ENCODE measurements at places on chromosomes 1 and 21.

DNA sequence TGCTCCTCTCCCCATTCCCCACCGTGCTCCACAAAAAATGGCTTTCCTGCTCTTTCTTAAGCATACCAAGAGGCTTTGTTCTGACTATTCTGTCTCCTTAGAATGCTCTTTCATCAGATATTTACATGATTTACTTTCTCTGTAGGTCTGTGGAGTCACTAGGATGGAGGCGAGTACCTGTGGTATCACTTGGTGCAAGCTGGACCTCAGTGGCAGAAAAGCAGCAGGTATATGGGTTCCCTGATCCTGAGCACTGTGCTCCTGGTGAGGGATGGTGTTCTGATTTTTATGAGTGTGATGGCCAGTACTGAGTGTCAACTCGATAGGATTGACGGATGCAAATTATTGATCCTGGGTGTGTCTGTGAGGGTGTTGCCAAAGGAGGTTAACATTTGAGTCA, 10.0 kb downstream of the C1orf87 start:
- no peak for DNase-seq

- no peak for DNase-seq
Measured at GRCh38 chr1:200363264-200363933, 46.4 kb downstream of the ZNF281 start.

- DNase-seq, result no peak
Measured at GRCh38 chr1:36411674-36412648, 14.3 kb upstream of the LSM10 start.

GRCh38 chr1:63906047-63906704, 132.4 kb downstream of the ROR1 start:
- no peak for DNase-seq

GRCh38 chr1:218364028-218364710, 19.0 kb downstream of the TGFB2 start:
- DNase-seq, result no peak
